ENCODE measurements at places on chromosomes 6 and 20. TPM values are rescaled to one million over a fixed set of nuclear protein-coding genes. Genes with fewer than 3 reads are reported as not detected.

DNA sequence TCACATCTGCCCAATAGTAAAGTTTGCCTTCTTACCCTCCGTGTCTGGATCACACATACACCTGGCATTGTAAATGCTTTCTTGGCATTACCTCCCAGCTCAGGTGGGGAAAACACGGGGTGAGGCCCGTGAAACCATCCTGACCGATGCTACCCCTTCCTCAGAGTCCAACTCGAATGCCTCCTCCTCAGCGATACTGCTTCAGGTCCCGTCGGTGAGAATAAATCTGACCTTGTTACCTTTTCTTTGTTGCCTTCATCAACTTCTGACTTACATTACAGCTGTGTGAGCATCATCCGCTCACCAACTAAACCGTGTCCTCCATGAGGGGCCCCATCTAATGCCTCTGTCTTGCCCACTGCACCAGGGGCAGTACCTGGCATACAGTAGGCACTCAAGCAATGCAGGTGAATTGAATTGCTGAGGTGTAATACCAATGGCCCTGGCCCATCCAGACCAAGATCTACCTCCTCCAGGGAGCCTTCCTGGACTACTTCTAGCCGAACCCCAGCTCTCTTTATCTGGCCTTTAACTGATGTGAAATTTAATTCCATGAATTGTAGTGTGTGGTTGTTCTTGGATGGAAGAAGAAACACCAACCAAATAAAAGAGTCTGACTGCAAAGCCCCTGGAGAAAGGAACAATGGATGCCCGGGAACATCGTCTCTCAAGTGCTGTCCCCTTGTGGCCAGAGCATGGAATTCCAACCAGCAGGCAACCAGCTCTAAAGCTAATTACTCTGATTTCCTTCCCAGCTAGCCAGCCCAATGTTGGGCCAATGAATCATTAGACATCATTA lies 141.5 kb downstream of the ANKRD60 start:
- H3K36me3 ChIP-seq, result no peaks in the 10 kb centered on the region
- H3K27ac ChIP-seq, result no peak overlapping the region
- peaks cover 6% of the 10 kb centered on the region for H3K27me3 ChIP-seq
- no peak for DNase-seq

Gene TUBB1
- not detected for total RNA-seq

Gene FNDC11
- total RNA-seq, result 0.39 TPM

DNA sequence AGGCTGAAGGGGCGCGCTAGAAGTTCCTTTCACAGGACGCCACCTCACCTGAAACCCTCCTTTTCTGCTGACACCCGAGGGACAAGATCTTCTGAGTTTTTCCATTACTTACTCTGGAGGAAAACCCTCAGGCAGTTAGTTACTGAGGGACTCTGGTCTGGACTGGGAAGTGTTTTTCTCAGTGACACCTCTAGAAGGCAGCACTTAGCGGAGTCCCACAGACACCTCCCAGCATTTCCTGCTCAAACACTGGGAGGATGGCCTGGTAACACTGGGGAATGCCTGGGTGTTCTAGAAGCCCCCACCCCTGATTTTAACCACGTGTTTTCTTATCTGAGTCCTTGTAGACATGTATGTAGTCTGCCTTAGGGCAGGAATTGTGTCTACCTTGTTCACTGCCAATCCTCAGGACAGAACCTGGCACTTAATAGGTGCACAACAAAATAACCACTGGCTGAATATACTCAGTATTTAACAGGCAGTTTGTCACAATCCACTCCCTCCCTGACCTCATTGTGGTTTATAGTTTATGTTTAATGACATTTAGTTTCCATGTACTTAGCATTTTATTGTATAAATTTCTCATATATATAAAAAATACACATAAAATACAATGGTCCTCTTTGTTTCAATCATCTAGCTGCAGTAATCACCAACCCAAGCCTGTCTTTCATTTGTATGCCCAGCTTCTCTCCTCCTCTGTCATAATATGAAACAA lies 4.8 kb downstream of the GSTA3 start:
- H3K4me3 ChIP-seq, result no peak overlapping the region
- peaks cover 10% of the 10 kb centered on the region for H3K27me3 ChIP-seq
- H3K27ac ChIP-seq, result no peak overlapping the region
- no peaks in the 10 kb centered on the region for H3K4me1 ChIP-seq
- no peaks in the 10 kb centered on the region for H3K36me3 ChIP-seq

Gene TMEM74B
- not detected for total RNA-seq

Gene NOX3
- not detected for total RNA-seq
